ENCODE measurements at places on chromosomes 5 and 9.
A peak's percentile ranks its signal among the peaks of the same experiment; 100 is the strongest.

DNA sequence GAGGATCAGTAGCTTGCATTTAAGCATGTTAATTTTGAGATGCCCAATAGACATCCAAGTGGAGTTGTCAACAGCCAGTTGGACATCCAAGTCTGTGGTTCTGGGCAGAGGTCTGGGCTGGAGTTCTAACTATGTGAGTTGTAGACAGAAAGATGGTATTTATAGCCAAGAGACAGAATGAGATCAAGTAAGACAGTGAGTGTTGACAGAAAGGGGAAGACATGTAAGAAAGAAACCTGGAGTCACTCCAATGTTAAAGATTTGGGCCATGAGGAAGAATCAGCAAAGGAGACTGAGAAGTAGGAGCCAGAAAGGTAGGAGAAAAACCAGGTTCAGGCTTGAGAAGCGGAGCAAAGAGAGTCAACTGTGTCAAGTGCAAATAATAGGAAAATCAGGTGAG is 95.5 kb upstream of the PUM3 start:
- DNase-seq: no peak

- DNase-seq: no peak
Measured at GRCh38 chr9:126335837-126336735, 9.5 kb downstream of the MVB12B start.

DNA sequence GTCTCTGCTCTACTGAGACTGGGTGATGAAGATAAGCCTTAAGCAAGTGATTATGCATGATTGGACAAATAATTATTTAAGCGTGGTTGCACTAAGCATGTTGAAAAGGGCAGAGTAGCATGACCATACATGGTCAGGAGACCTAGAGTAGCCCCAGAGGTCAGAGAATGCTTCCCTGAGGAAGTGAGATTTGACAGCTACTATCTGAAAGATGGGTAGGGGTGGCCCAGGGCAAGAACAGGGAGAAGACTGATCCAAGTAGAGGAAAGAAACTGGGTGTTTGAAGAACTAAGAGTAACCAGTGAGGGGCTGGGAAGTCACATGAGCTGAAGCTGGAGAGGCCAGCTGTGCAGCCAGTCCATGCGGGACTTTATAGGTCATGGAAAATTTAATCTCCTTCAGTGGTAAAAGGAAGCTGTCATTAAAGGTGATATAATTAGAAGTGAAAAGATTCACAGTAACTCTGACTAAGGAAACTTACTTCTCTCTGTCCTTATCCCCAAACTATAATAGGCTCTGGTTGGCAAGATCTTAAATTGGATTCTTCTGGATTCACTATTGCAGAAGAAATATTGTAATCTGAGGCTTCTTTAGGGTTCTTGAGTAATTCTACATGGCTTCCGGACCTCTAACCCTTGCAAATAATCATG is 35.2 kb downstream of the YIPF5 start:
- DNase-seq: no peak

GRCh38 chr5:101663543-101663942 is 632.5 kb downstream of the SLCO4C1 start:
- DNase-seq: no peak

DNA sequence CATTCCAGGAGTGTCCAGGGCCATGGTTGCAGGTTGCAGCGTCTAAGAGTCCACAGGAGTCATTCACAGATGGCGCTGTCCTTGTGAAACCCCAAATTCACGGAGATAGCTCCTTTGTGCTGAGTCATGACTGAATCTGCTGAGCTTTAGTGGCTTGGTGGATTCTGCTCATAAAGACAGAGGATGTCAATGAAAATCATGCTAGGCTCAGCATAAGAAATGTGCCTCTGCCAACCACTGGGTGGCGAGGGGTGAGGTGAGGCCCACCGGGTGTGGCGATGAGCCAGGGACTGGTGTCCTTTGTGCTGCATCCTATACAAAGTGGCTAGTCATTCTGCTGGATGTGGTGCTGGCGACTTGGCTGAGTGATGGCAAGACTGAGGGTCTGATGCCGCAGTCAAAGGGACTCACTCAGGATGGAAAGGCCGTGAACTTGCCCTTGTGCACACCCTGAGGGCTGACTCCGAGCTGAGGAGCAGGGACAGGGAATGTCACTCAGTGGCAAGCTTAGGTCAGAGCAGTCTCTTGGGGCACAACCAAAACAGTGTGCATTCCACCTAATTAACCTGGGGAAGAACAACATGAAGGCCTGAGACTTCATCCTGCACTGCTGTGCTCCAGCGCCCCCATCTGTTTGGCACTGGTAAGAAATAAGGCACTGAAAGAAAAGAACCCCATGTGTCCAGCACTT is 71.5 kb downstream of the DAP start:
- DNase-seq: no peak

DNA sequence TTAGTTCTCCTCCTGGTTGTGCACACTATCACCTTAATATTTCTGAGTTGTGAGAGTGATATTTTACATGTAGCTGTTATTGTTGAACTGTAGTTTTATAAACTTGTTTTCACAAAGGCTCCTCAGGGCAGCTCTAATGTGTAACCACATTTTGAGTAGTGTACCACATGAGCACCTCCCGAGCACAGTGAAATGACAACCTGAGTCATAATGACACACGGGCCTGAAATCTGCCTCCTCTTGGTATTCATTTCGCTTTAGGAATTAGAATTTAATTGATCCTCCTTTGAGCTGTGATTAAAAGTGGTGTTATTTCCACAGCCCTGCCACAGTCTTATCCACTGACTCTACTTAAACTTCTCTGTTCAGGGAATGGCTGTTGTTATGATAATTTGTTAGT is 7.9 kb downstream of the MTRR start:
- DNase-seq: no peak

- no peak for DNase-seq
Measured at GRCh38 chr9:27203783-27204182, 93.2 kb downstream of the EQTN start.

DNA sequence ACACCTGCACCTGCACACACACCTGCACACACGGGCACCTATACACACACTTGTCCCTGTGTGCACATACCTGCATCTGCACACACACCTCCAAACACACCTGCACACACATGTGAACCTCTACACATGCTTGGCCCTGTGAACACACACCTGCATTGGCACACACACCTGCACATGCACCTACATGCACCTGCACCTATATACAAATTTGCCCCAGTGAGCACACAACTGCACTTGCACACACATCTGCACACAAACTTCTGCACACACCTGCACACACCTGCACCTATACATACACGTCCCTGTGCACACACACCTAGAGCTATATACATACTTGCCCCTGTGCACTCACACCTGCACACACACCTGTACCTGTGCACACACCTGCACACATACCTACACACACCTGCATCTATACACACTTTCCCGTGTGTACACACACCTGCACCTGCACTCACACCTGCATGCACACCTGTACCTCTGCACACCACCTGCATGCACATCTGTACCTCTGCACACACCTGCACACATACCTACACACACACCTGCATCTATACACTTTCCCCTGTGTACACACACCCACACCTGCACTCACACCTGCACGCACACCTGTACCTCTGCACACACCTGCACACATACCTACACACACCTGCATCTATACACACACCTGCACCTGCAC is 21.5 kb upstream of the LPCAT1 start:
- DNase-seq: no peak

GRCh38 chr9:37528652-37529471 is 43.1 kb downstream of the POLR1E start:
- DNase-seq: no peak

GRCh38 chr5:32578363-32578762 is 7.0 kb upstream of the SUB1 start:
- DNase-seq: no peak

DNA sequence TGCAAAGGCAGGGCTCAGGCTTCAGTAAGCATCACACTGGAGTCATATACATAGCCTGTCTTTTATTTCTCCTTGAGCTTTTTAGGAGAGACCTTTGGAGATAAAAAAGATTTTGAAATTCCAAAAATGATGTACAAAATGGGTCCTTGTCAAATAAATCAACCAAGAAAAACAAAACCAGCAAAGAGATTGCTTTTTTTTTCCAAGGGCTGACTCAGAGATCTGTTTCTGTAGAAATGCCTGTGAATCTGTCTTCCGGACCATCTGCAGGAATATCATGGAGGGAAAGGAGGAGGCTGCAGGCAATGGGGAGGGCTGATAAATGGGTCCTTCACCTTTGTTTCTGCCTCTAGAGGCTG is 77.4 kb downstream of the SLIT3 start:
- no peak for DNase-seq

DNA sequence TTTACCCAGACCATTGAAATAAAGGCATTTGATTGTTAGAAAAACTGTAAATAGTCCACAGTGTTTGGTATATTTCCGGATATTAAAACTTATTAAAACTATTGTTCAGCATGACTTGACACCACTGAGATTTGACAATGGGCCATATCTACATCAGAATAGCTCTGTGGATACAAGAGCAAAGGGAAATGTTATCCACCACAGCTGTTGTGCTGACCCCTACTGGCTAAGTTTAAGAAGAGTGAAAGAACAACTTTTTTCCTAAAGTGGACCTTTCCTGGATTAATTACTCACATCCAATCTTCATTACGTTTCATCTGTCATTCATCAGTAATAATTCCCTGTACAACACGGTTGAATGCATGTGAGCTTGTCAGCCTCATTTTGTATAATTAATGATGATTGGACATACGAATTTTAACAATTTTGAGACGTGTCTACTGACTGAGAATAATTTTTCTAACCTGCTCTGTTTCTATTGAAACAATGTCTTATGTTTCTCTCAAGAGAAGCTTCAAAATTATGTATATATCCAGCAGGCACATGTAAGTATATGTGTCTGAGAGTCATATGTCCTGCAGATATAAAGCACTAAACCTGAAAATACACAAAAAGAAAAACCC is 1952.6 kb downstream of the MAT2B start:
- no peak for DNase-seq

DNA sequence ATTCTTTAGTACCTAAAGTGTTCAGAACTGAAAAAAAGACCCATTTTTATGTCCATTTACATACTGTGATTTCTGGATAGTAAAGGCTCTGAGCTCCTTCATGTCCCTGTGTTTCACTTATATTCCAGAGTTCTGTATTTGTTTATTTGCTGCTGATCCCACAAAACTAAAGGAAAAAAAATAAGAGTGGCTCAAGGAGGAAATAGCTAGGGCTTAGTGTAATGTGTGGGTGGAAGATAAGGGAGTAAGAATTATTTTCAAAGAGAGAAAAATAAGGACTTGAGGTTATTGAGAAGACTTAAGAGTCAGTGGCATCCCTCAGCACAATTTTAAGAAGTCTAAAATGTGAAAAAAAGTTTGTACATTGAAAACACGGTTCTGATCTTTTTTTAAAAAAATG is 46.0 kb downstream of the ENTREP1 start:
- no peak for DNase-seq

- DNase-seq: no peak
Measured at GRCh38 chr5:17769277-17769676, 135.0 kb downstream of the TAF11L14 start.

DNA sequence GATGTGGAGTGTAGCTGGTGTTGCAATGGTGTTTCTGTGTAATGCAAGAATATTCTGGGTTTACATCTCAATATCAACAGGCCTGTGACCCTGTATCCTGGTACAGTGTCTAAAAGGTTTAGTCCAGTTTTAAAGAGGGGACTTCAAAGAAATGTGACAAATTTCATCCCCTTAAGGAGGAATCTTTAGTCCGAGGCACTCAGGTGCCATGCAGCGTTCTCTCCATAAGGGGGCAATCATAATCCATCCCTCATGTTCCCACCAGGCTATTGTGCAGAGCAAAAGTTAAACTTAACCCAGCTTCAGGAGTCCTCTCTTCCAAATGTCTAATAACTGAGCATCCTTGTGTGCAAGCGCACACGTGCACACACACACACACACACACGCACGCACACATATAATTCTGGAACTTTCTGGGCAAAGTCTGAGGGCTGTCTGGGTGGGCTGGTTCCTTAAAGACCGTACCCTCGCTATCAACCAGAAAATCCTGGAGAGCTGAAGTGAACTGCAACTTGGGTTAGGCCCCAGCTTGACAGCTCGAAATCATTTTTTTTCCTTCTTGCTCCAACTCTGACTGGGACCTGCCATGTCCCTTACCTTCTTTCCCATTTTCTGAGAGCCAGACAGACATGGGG is 46.0 kb downstream of the CRB2 start:
- peak; percentile 54 for DNase-seq

DNA sequence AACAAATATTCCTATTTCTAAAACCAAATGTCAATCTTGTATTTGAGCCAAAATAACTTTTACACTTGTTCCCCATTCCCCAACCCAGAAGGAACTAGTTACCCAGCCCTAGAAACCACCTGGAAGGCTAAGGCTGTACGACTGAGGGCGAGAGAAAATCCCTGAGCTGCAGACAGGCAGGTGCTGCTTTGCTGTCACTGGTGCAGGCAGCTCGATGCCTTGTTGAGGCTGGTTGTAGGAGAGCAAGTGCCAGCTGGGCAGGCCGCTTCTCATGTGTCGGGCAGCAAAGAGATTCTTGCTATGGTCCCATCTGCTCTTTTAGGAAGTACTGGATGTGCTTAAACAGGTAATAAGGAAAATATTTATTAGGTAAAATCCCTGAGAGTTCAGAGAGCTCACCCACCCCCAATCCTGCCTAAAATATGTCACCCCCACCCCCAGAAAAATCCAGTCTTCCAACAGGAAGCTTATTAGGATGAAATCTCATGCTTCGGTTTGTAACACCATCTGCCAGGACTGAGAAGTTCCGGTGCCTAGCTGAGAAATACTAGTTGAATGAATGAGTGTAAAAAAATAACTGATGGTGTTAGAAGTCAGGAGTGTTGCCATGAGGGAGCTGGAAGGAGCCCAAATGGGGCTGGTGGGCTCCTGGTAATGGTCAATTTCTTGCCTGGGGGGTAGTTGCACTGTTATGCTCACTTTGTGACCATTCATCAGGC is 91.1 kb upstream of the DMRT1 start:
- DNase-seq: no peak

DNA sequence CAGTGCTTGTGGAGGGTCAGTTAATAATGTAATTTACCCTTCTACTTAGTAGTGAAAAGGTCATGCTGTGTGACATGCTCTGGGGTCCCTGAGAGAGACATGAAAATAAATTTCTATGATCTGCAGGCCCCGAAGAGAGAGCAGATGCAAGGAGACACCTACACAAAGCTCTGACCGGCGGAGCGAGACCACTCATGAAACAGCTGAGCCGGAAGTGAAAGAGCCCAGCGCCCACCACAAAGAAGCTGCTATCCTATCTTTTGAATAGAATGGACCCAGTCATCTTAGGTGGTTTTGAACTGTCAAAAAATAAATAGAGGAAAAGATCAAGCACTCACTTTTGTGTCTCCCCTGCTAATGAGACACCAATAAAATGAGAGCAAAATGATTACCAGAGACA is 190.0 kb downstream of the MED10 start:
- DNase-seq: no peak

GRCh38 chr9:81431641-81432040 is 257.7 kb downstream of the TLE1 start:
- no peak for DNase-seq

Data from hindlimb muscle (tissue), 1 donor.